ENCODE measurements at places on chromosomes 7 and 10. TPM values are rescaled to one million over a fixed set of nuclear protein-coding genes. Genes with fewer than 3 reads are reported as not detected.
A peak's percentile ranks its signal among the peaks of the same experiment; 100 is the strongest.

DNA sequence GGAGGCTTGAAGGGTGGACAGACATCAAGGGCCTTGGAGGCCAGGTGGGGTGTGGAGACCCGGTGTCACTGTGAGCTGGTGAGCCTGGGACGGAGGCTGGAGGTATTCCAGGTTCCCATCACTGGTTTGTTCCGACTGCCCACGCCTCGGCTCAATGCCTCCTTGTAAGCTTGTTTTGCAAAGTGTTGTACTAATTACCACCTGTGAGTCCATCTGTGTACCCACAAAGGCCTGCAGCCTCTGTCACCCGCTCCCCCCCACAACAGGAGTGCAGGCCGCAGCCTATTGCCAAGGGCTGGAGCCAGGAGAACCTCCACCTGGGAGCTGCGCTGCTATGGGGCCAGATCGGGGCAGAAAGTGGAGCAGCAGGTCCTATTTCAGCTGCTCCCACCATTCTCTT is 521.8 kb upstream of the DPP6 start:
- DNase-seq = no peak

IGFBP1 gene
- not detected for total RNA-seq

GRCh38 chr10:1216574-1217236 is 160.5 kb downstream of the WDR37 start:
- DNase-seq = no peak

GRCh38 chr10:98815039-98815885 is 368.5 kb upstream of the HPS1 start:
- no peak for DNase-seq

GRCh38 chr7:155470686-155471638 is 13.0 kb downstream of the EN2 start:
- DNase-seq = no peak

DNA sequence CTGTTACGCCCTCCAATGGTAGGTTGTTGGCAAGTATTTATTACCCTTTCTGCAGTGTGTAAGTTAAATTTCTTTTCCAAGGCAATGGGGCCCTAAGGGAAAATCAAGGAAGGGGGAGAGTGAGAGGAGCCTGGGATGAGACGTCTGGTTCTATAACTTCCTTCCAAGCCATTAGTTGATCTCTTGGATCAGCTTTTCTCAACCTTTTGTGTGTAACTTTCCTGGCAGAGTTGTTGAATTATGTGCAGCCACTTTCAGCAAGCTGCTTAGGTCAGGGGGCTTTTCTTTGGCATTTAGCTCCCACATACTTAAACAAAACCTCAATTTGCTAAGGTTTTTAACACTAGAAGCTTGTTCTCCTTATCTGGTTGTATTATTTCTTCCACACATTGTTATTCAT is 127.1 kb downstream of the NXPH1 start:
- DNase-seq = no peak

C7orf33 gene
- total RNA-seq = not detected

RNLS gene
- total RNA-seq = 1.2 TPM

DNA sequence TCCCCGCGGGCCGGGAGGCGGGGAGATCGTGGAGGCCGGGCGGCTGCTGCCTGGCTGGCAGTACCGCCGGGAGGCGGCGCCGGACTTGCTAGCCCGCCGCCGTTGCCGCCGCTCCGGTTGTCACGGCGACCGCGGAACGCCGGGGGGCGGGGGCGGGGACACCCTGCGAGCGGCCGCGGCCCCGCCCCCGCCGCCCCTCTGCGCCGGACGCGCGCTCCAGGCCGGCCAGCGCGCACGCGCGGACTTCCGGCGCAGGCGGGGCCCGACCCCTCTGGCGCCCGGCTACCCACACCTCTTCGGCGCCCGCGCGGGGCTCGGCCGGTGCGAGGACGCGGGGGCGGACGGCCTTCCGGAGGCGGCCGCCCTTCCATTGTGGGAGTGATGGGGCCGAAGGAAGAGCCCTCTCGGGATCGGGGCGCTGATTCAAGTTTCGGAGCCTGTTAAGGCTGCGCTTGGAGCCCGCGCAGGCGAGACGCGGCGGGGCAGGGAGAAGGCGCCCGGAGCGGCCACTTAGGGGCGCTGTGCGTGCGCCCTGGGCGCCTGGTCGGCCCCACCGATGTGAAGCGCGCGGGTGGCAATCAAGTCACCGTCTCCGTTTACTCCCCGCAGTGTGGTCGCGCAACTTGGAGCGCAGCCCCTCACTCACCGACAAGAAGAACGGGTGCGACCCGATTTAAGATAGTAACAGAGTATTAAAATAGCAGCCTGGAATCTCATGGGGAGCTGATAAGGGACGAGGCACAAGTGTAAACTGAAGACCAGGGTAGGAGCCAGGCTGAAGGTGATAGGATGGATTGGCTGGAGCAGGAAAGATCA is 449 bp upstream of the DPY19L1 start:
- DNase-seq = peak; percentile 86

GRCh38 chr7:28484606-28484935 is 72.3 kb downstream of the CREB5 start:
- DNase-seq = no peak

LRIT1 gene
- total RNA-seq = not detected

POM121 gene
- 59.6 TPM for total RNA-seq

DNA sequence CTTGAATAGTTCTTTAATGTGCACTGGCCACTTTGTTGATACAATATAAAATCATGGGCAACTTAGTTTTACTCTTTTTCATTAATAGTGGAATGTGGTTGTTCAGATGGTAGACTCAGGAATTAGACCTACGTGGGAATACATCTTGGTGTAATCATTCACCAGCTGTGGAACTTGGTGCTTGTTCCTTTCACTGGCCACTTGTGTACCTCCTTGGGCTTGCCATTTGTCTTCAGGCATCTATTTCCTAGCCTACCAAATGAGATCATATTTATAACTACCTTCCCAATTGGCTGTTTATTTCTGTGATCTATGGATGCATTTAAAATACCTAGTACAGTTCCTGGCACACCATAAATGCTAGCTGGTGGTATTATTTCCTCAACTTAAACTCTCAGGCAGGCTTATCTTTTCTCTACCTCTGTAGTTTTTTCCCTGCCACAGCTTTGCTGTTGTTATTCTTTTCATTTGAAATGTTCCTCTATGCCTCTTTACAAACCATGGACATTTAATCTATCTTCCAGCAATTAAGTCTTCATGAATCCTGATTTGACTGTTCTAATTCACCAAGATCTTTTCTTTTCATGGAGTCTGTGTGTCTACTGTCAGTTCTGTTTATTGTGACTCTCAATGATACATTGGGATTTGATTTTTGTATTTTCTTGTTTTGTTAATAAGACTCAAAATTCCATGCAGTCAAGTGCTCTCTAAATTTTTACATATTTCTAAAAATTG is 113.0 kb downstream of the ADAM22 start:
- DNase-seq = no peak

DNA sequence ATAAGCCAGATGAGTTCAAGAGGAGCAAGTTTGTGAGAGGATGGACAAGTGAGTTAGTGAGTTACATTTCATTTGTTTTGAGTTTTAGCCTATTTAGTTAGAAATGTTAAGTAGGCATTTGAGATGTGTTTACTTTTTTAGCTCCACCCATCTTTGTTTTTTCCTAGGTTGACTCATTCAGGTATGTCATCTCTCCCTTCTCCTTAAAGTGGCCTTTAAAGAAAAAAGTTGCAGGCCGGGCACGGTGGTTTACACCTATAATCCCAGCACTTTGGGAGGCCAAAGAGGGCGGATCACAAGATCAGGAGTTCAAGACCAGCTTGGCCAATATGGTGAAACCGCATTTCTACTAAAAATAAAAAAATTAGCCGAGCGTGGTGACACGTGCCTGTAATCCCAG is 71.2 kb downstream of the BMPR1A start:
- no peak for DNase-seq

- no peak for DNase-seq
Observed at GRCh38 chr7:128708824-128709223, 30.3 kb upstream of the CALU start.

DNA sequence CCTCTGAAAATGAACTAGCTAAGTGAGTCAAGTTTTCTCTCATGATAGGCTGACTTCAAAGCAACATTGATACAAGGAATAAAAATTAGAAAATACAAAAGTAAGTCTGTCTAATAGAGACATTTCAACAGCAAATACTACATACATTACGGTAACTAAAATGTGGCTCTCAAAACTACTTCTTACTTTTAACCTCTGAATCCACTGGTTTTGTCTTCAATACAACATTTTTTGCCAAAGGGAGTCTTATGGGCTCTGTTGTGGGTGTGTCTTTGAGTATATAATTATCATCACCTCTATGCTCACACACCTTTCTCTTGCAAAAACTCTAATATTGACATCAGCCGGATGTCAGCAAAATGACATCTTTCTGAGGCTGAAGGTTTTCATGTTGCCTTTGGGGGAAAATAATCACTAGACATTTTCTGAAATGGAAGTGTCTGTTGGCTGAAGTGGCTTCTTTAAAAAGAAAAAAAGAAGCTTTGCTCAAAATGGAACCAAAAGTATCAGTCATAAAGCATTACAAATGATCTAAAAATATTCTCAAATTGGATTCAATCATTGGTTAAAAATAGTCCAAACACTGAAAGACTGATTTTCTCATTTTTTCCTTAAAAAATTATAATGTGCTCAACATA is 41.8 kb upstream of the FAM133B start:
- DNase-seq = no peak

GRCh38 chr10:8614054-8614565 is 559.6 kb downstream of the GATA3 start:
- DNase-seq = no peak

DNA sequence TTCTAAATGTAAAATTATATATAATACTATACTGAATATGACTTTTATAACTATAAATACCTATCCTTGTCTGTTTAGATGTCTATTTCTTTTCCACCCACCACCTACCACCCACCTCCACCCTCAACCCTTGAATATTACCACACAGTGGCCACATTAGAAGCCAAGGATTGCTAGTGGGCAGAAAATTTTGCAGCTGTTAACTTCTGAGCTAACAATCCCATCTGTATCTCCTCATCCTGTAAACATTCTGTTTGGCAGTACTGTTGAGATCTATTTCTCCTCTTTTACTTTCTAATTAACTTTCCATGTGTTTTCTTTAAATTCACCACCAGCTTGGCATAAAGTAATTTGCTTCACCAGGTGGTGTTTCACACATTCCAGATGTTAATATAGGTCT is 281.1 kb upstream of the BMPER start:
- DNase-seq = no peak

- no peak for DNase-seq
Observed at GRCh38 chr7:23164846-23165245, 17.0 kb upstream of the NUP42 start.

LIPK gene
- not detected for total RNA-seq

CLDN4 gene
- total RNA-seq = not detected

DNA sequence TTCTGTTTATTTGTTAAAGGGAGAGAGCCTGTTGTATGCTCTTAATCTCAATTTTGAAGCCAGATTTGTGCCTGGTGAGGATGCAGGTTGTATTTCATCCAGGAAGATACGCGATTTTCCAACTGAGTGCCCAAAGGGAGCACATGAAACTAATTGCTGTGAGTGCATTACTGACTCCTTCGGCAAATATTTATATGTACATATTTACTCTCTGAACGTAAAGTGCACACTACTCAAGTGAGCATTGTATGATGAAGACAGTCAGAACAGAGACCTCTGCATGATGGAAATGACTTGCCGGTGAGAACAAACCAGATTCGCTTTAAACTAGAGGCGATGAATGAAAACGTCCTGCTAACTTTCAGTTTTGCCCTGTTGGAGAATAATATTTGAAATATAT is 130.1 kb downstream of the MALRD1 start:
- no peak for DNase-seq

- DNase-seq = no peak
Observed at GRCh38 chr10:17443707-17444387, 10.5 kb downstream of the ST8SIA6 start.

DNA sequence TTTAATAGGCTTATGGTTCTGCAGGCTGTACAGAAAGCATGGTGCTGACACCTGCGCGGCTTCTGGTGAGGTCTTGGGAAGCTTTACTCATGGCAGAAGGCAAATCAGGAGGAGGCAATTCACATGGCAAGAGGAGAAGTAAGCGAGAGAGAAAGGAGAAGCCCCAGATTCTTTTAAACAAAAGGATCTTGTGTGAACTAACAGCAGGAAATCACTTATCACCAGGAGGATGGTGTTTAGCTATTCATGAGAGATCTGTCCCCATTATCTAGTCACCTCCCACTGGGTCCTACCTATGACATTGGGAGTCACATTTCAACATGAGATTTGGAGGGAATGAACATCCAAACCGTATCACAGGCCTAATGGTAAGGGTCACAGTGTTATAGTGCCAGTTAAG is 678.0 kb upstream of the KCND2 start:
- no peak for DNase-seq

DNA sequence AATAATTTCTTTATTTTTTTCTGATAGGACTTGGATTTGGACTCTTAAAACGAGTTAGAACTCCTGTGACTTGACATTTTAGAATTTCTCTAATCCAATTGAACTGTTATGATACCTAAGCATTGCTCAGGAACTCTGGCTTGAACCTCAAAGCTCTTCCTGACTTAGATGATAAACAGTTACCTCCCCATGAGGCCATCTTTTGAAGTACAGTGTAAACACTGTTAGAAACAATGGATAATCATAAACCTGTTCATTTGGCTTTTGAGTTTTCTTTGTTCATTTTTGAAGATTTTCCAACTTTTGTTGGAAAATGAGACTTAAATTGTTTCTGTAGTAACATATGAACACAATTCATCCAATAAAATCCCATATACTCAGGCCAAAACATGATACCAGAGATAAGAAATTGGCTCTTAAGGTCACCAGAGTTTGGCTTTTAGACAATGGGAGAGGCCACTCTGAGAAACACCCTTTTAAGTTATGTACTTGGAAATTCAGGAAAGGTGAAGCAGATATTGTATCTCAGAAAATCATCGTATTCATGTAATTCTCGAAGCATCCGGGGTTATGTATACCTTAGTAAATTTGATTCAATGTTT is 59.6 kb downstream of the RUNDC3B start:
- DNase-seq = no peak

GOLGA7B gene
- 12.6 TPM for total RNA-seq

- DNase-seq = peak; percentile 39
Observed at GRCh38 chr7:3103614-3104398, 60.1 kb upstream of the CARD11 start.

- DNase-seq = no peak
Observed at GRCh38 chr7:123752534-123752933, 3.7 kb upstream of the WASL start.

NPS gene
- total RNA-seq = not detected

- no peak for DNase-seq
Observed at GRCh38 chr10:31937371-31937770, 8.7 kb upstream of the ARHGAP12 start.

ZC3HAV1L gene
- total RNA-seq = 16.5 TPM

GRCh38 chr10:49619613-49620012 is 5.8 kb downstream of the CHAT start:
- no peak for DNase-seq

AP1S1 gene
- total RNA-seq = 48.2 TPM

- no peak for DNase-seq
Observed at GRCh38 chr10:63744060-63744941, 223.1 kb downstream of the REEP3 start.

- no peak for DNase-seq
Observed at GRCh38 chr7:94177441-94177840, 173.3 kb upstream of the BET1 start.

All from activated CD4-positive, alpha-beta T cell treated with anti-CD3 and anti-CD28 coated beads, Interleukin-2, amount 10 ng/mL, durations not matched to agents 7 days and 5 days (primary cell).